ENCODE measurements at places on chromosomes 12 and 14.

DNA sequence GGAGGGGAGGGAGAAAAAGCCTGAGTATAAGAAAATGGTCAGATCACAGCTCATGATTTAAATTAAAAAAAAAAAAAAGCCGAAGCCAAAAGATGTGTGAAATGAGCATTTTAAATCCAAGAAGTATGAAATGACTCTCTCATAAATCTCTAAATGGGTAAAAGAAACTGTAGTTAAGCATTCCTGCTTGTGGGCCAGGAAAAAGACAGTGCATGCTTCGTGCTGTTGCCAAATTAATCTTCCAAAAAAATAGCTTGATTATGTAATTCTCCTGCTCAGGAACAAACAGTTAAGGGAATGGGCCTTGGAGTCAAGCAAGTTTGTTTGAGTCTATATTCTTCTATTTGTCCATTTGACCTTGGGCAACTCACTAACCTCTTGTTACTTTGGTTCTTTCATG, 325.4 kb upstream of the SEL1L start:
- no peak for ATAC-seq

GRCh38 chr12:117096501-117097042, 2.6 kb downstream of the TESC start:
- no peak for ATAC-seq

GRCh38 chr12:130226126-130226525, 63.9 kb downstream of the FZD10 start:
- no peak for ATAC-seq

DNA sequence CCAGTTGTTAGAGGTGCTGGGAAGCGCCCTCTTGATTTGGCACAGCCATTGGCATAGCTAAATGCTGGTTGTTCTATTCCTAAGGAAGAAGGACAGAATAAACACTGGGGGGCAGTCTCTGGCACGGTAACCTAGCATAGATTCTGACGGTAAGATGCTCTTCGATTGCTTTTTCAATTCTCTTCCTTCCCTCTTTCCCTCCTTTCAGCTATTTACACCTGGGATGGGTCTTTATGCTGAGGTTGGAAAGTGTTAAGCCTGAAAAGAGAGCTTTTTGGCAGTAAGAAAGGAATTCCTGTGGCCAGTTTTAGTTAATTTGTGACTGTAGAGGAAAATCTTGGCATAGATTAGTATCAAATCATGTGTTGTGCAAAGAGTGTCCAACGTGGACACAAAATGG, 162.8 kb downstream of the SNAPC1 start:
- ATAC-seq: no peak

- ATAC-seq: no peak
Measured at GRCh38 chr14:93067088-93067487, 48.6 kb downstream of the ITPK1 start.

DNA sequence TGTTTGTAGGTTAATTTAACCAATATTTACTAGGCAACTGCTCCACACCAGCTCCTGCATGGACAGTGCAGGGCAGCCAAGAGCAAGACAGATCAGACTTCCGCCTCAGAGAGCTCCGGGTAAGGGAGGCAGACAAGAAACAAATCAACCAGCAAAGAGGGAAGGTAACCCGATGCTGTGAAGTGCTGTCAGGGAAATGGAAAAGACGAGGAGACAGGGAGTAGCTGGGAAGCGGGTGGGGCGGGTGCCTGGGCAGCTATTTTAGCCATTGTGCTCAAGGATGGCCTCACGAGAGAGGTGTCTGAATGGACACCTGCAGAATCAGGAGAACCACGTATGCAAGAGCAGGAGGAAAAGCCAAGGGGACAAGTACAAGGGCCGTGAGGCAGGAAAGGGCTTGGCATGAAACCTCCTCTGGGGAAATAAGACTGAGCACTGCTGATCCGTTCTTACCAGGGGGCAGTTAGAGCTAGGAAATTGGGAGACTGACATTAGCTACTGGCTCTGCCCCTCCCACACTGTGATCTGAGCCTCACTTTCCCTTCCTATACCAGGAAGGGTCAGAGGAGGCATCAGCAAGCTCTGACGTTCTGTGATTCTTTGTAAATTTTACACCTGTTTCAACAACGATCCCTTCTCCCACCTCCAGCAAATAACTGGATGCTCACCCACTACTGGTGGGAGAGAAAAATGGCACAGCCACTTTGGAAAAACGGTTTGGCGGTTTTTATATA, 6.5 kb upstream of the TMEM119 start:
- ATAC-seq: no peak
